CMK (cell line): ENCODE measurements at places on chromosomes 5 and 9.

- no peak for DNase-seq
Measured at GRCh38 chr5:176651472-176651980, 4.2 kb downstream of the TSPAN17 start.

DNA sequence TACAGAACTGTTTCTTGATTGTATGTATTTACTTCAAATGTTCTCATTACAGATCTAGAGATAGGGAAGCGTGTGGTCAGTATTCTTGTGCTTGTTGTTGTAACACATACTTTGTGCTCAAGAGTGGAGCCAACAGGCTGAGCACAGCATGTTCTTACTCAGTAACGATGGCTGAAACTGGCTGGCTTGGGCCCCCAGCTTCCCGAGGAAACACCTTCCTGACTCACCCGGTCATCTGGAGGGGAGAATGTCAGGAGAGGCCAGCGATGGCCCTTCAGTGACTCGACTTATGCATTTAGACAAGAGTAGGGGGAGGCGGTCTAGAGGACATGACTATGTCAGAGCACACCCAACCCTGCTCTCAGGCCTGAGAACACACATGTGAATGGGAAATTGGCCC, 25.6 kb downstream of the ZNF474 start:
- DNase-seq, result no peak

GRCh38 chr5:122849771-122850170, 4.4 kb downstream of the SNX24 start:
- no peak for DNase-seq

DNA sequence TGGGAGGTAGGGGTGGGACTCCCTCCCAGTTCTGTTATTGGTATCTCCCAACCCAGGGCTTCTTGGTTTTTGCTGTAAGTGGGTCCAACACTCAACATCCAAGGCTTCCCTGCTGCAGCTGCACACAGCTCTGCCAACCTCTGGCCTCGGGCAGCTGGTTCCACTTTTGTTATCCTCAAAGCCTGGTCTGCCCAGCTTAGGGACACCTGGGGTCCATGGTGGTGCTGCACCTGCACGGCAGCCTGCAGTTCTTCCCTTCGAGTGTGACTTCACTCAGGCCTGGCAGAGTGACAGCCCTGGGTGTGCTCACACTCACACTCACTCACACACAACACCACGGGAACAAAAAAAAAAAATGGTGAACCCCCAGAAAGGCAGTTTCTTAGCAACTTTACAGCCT, 15.3 kb upstream of the SAP30L start:
- no peak for DNase-seq

GRCh38 chr5:60649288-60649917, 50.6 kb downstream of the DEPDC1B start:
- DNase-seq, result no peak

GRCh38 chr5:127596501-127596900, 52.4 kb upstream of the CTXN3 start:
- DNase-seq, result no peak

DNA sequence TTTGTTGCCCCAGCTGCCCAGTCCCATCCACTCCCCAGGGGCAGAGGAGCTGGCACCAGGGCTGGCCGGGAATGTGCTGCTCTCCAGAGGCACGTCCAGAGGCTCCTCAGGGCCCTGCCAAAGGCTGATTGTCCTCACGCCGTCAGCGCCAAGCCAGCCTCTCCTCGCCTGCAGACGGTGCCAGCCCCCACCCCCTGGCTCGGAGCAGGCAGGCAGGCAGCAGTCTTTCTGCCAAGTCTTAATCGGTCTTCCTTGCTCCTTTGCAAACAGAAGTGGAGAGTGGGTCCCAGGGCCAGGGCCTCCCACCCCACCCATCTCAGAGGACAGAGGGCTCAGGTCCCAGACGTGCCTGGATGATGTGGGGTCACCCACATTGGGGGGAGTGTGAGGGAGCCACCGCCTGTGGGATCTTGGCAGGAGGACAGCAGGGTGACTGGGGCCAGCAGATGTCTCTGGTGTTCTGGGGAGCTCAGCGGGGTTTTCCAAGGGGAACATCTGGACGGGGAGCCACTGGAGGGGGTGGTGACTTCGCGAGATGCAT, 36.3 kb downstream of the FAM163B start:
- DNase-seq, result no peak

- no peak for DNase-seq
Measured at GRCh38 chr9:123508048-123508447, 152.1 kb downstream of the CRB2 start.

GRCh38 chr5:179727106-179727505, 5.5 kb upstream of the MAML1 start:
- DNase-seq, result no peak

DNA sequence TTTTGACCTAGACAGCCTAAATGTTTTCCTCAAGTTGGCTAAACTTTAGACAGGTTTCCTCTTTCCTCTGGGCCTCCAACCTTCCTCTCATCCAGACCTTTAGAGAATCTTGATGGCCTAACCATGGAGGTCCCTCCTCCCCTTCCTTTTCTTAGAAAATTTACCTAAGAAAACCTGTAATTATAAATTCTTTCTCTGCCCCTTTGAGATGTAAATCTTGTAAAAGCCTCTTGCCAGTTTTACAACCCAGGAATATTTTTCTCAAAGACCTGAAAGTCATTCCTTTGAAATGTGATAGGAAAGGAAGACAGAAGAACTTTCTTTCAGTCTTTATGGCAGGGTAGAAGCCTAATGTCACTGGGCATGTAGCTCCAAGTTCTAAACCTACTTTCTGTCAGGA, 1752.6 kb upstream of the C9orf72 start:
- no peak for DNase-seq

GRCh38 chr5:158013939-158014338, 155.0 kb upstream of the CLINT1 start:
- no peak for DNase-seq

- no peak for DNase-seq
Measured at GRCh38 chr9:124975131-124975530, 34.2 kb upstream of the GOLGA1 start.

DNA sequence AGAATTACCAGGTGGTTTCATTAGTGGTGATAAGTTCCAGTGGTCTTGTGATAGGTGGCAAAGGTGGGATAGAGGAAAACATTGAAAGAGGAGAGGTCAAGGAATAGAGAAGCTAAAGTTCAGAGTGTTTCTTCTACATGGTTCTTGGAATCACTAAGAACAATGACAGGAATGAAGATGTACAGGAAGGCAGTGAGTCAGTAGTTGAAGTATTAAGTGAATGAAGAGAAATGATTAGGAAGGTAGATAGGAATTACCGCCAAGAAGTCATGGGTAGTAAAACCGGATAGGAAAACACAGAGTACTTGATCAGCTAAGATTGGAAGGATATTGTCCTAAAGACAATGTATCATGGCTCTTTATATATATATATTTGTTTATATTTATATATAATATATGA, 37.9 kb upstream of the RASA1 start:
- no peak for DNase-seq

GRCh38 chr5:180470966-180471582, 23.1 kb upstream of the CNOT6 start:
- peak; percentile 36 for DNase-seq

- no peak for DNase-seq
Measured at GRCh38 chr5:6496207-6496584, 47.5 kb downstream of the UBE2QL1 start.

- DNase-seq, result no peak
Measured at GRCh38 chr5:140108093-140109017, 5.6 kb upstream of the PURA start.

- DNase-seq, result no peak
Measured at GRCh38 chr9:38227656-38228055, 158.6 kb upstream of the SHB start.

GRCh38 chr9:26951794-26952193, 4.4 kb upstream of the IFT74 start:
- DNase-seq, result no peak

- DNase-seq, result no peak
Measured at GRCh38 chr5:82942083-82942881, 134.9 kb downstream of the TMEM167A start.

- no peak for DNase-seq
Measured at GRCh38 chr9:134723491-134724190, 82.0 kb downstream of the COL5A1 start.

GRCh38 chr9:108696156-108696555, 159.6 kb downstream of the ACTL7B start:
- no peak for DNase-seq

DNA sequence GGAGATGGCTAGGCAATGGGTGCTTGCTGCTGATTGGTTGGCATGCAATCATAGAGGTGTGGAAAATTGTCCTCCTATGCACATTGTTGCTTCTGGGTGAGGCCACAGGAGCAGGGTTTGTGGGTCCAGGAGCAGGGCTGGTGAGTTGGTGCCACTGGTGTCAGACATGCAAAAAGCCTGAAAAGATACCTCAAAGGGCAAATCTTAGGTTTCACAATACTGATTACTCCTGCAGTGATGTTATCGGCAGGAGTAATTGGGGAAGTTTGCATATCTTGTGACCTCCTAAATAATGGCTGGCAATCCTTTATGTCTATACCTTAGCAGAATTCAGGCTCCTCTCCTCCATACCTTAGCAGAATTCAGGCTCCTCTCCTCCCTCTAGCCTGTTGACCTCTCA, 25.2 kb downstream of the SLC25A48 start:
- DNase-seq, result no peak

DNA sequence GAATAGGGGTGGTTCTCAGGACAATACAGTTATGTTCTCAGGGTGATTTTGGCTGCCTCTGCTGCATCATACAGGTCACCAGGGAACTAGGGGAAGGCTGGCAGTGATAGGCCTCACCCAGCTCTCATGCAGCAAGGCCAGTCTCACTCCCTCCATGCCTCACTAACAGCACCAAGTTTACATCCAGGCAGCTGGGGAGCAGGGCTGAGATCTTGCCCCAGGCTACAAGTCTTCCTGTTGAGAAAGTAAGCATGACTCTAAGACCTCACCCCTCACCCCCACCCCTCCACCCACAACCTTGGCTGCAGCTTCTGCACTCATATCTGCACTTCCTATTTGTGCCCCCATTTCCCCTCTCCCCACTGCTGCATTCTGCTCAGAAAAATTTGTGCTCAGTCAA, 481.2 kb downstream of the ACTL7B start:
- DNase-seq, result no peak
